Stimulated activated CD4-positive, alpha-beta T cell treated with anti-CD3 and anti-CD28 coated beads, Interleukin-4, amount 100 ng/mL, for 48 hours (primary cell): ENCODE measurements at places on chromosomes 3 and 15.

DNA sequence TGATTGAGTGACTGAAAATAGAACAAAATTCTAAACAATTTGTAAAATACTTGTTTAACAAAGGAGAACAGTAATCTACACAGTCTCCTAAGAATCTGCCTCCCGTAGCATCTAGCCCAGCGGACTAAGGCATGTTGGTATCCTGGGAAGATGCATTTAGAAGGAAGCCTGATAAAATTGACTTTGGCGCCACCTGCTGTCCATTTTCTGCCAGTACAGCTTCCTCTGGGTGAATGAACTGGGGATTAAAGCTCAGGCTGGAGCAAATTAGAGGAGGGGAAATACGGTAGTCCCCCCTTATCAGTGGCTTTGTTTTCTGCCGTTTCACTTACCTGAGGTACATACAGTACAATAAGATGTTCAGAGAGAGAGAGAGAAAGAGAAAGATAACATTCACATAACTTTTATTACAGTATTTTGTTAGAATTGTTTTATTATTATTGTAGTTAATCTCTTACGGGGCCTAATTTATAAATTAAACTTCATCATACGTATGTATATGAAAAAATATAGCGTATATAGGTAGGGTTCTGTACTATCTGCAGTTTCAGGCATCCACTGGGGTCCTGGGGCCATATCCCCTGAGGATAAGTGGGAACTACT lies 191.6 kb downstream of the GAP43 start:
- DNase-seq = peak; percentile 67

- DNase-seq = no peak
These were observed 41.3 kb upstream of the ROBO1 start for GRCh38 chr3:79809106-79809505.

DNA sequence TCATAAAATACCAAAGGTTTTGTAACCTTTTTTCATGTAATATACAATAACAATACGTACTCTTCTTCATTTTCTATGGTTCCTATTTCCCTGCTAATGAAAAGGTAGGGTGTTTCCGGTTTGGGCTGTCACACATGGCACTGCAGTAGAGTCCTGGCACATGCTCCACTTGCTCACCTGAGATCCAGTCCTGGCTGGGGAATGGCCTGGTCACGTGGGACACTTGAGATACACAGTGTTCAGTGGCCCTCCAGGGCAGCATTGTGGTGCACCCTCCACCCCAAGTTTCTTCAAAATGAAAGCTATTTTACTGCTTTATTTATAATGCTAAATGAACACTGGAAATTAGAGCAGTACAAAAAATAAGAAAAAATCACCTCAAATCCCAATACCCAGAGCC lies 23.2 kb downstream of the MRPS25 start:
- DNase-seq = no peak

DNA sequence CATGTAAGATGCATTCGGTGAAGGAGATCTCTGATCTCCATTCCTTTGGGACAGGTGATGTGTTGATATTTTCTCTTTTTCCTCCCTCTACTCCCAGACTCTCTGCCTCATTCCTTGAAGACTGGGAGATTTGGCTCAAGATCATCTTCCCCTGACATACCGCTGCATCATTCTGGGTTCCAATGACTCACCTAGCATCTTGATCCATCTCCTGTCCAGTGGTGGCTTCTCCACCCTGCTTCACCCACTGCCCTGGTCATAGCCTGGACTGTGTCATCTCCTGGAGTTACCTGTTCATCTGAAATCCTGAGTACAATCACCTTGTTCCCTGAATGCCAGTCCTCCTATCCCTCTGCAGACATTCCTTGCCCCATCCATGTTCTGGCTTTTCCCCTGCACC lies 57.4 kb upstream of the TRAK1 start:
- no peak for DNase-seq

- DNase-seq = no peak
These were observed 8.0 kb downstream of the TBC1D2B start for GRCh38 chr15:78069462-78070029.
